T-helper 1 cell (primary cell): ENCODE measurements at places on chromosomes 5 and 9.

- no peak for DNase-seq
Observed at GRCh38 chr5:110055302-110055701, 365.6 kb downstream of the MAN2A1 start.

GRCh38 chr9:20929276-20929675 is 102.2 kb downstream of the HACD4 start:
- DNase-seq = no peak

DNA sequence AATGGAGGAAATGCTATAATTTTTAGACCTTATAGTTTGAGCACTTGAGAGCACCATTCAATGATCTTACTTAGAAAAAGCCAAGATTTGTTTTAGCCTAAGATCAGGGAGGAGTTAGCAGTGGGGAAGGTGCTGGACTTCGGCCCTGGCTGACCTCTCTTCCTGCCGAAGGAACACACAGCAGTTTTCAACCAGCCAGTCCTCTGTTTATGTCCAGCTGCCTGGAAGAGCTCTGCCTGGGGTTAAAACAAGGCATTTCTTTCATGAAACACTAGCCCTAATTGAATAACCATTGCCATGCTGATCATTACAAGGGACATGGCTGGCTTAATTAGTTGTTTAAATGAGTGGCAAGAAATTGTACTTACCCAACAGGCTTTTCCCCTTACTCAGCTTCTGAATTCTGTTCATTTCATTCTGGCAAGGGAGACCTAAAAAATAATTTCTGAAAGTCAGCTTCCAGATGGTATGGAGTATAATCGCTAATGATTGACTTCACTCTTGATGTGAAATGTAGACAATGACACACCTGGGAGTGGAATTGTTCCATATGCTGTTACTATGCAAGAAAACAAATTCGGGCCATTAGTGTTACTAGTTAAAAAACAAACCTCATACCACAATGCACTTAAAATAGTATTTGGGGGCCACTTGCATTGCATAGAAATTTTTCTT is 514.2 kb downstream of the SPOCK1 start:
- no peak for DNase-seq

DNA sequence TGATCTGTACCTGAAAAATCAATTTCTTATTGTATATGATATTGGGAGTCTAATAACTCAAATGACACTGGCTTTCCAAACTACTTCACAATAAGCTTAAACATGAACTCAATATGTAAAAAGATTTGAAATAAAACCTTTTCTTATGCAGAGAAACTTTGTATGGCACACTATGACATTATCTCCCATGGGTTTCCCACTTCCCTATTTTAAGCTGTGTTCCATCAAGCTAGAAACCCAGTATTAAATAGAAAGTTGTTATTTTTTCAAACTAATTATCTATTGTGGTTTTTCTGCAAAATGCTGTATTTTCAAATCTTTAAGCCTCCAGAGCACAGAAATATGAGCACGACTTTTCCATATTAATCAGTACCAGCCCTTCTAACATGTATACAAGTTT is 174.7 kb downstream of the NFIB start:
- no peak for DNase-seq

GRCh38 chr5:154138701-154139100 is 51.8 kb upstream of the GALNT10 start:
- no peak for DNase-seq

DNA sequence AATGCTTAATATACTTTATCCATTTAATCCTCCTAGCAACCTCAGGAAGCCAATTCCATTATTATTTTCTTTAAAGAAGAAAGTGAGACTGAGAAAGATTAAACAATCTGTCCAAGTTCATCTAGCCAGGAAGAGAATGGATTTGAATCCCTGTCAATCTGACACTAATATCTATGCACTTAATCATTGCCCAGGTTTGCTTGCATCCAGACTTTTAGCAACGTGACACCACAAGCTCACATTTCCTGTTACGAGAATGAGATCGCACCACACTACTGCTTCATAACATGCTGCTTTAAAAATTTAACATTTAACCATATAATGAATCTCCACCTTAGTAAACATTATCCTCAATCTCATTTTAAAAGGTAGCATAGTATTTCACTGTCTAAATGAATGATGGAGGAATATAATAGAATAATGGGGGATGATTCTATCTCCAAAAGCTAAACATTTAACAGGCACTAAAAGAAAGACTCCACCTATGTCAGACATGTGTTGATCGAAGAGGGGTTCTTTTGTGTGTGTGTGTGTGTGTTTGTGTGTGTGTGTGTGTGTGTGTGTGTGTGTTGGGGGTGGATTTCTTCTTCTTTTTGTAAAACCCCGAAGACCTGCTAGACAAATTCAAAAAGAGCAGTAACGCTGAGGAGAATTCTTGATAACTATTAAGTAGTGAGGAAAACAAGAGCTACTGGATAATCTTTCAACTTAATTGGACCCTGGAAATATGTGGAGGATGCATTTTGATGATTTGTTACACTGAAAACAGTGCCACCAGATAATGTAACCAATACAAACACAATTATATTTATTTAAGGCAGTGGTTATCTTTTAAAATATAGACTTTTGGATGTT is 138.7 kb upstream of the NR3C1 start:
- DNase-seq = no peak

- no peak for DNase-seq
Observed at GRCh38 chr9:93949694-93950449, 5.3 kb downstream of the BARX1 start.

DNA sequence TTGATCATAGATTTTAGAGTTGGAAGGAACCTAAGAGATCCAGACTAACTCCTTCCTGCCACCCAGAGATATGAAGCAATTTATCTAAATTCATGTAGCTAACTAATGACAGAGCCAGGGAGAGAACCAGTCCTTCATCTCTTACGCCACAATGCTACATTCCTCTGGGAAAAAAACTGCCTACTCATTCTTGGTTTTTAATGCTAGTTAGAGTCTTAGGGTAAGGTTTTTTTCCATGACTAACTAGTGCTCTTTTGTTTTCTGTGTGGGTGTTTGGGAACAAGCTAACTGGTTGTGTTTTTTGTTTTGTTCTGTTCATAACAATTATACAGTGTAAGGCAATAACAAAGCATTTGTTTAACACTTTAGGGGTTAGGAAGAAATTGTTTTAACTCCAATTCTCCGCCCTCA is 52.4 kb downstream of the SLC44A1 start:
- no peak for DNase-seq

DNA sequence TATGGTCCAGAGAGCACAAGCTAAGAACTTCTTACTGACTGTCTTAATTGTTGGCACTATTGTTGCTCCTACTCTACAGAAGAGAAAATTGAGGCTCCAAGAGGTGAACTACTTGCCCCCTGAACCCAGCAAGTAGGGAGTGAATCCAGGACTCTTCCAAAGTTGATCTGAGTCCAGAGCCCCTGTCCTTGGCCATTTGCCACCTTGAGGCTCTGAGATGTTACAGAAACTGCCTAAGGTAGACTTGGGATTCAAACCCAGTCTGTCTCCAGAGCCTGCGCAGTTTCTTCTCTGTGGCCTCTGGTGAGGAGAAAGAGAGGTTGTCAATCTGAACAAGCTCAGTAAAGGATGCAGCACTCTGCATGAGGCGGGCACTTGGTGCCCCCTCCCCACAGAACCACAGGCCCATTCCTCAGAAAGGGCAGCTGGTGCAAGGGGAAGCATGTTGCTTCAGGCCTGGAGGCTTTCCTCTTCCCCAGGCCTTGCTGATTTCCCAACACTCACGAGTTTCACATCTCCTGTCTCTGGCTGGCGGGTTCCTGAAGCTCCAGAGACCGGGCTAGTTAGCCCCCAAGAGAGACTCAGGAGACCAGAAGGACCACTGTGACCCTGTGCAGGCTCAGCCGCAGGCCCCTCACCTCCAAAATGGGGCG is 2.9 kb upstream of the LCP2 start:
- DNase-seq = no peak

- DNase-seq = no peak
Observed at GRCh38 chr5:98179791-98180755, 593.4 kb upstream of the RGMB start.

- no peak for DNase-seq
Observed at GRCh38 chr5:57175551-57176309, 1.9 kb downstream of the GPBP1 start.

- DNase-seq = no peak
Observed at GRCh38 chr9:36074870-36075532, 38.3 kb downstream of the RECK start.

DNA sequence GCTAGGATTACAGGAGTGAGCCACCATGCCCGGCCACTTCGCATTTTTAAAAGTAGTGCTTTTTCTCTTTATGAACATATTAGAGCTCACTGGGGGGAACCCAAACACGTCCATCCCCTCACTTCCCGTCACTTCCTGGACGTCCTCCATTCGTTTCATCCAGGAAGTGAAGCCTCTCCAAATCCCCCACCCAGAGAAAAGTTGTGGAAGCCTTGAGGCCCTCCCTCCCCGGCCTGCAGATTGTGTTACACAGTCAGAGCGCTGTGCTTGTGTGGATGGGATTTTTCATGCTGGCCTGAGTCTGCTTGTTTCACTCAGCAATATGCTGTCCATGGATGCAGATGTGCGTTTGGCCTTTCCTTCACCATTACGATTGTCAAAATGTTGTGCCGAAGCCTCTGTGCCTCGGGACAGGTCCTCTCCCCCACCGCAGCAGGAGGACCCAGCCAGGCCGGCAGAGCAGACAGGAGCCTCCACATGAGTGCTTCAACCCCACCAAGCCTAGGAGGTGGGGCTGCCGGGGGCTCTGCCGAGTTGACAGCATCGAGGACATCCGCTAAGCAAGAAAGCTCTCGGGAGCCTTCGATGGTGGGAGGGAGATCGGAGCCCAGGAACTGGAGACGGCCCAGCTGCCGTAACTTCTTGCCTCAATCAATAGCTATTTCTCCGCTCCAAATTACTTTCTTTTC is 121.6 kb upstream of the PPP1R26 start:
- DNase-seq = no peak

- DNase-seq = no peak
Observed at GRCh38 chr5:80577707-80578106, 7.6 kb upstream of the ANKRD34B start.

- DNase-seq = no peak
Observed at GRCh38 chr9:1535051-1535450, 480.1 kb upstream of the SMARCA2 start.

GRCh38 chr5:61783481-61783880 is 451.4 kb downstream of the ZSWIM6 start:
- no peak for DNase-seq

- no peak for DNase-seq
Observed at GRCh38 chr5:167284222-167284890, 1007.1 kb upstream of the WWC1 start.

GRCh38 chr9:128033609-128034008 is 33.5 kb downstream of the NAIF1 start:
- DNase-seq = no peak

DNA sequence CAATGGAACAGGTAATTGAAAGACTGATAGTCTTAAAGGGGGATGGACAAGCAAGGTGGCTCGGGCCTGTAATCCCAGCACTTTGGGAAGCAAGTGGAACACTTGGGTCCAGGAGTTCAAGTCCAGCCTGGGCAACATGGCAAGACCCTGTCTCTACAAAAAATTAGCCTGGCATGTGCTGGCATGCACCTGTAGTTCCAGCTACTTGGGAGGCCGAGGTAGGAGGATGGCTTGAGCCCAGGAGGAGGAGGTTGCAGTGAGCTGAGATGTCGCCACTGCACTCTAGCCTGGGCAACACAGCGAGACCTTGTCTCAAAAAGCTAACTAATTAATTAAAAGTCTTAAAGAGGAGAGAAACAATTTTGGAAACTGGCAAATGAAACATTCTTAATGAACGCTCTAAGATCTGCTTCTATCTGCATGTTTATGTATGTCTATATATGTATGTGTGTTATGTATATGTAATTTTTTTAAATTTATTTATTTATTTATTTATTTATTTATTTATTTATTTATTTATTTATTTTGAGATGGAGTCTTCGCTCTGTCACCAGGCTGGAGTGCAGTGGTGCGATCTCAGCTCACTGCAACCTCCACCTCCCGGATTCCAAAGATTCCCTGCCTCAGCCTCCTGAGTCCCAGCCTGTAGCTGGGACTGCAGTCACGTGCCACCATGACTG is 80.6 kb downstream of the SFXN1 start:
- no peak for DNase-seq

GRCh38 chr5:53151713-53152458 is 42.3 kb upstream of the MOCS2 start:
- DNase-seq = no peak

DNA sequence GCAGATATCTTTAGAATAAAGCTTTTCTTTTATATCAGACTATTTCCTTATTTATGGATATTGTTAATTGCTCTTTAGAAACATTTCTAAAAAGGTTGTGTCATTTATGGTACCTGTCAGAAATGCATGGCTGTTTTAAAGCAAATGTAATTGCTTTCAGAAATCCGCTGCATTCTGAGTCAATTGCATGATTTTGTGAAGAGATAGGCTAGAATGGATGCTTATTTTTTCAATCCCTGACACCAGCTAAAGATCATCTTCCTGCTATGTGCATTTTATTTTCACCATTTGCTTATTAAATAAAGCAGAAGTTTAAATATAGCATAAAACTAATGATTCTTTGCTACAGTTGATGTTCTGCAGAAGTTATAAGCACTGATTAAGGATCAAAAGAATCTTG is 170.2 kb upstream of the C9orf72 start:
- DNase-seq = no peak

GRCh38 chr9:18666348-18666747 is 192.4 kb downstream of the ADAMTSL1 start:
- no peak for DNase-seq

GRCh38 chr5:141338538-141339306 is at the start of gene PCDHGA2:
PCDHGA2 (plus strand) TSS chr5:141338760.
- DNase-seq = no peak

DNA sequence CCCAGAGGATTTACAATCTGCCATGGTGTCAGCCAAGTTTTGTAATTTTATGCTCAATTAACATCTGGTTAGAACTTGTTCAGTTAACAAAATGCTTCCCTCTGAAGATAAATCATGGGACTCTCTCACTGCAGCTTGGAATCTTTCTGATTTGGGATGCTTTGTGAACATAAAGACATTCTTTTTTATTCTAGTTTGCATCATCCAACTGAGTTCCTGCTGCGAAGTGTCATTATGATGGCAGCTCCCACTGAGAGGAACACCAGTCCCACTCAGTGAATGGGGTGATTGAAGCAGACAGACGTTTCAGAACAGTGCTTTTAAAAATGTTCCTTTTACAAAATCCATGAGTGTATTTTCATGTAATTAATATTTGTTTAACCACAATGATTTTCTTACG is 863.8 kb downstream of the TLE4 start:
- no peak for DNase-seq

DNA sequence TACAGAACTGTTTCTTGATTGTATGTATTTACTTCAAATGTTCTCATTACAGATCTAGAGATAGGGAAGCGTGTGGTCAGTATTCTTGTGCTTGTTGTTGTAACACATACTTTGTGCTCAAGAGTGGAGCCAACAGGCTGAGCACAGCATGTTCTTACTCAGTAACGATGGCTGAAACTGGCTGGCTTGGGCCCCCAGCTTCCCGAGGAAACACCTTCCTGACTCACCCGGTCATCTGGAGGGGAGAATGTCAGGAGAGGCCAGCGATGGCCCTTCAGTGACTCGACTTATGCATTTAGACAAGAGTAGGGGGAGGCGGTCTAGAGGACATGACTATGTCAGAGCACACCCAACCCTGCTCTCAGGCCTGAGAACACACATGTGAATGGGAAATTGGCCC is 25.6 kb downstream of the ZNF474 start:
- DNase-seq = no peak

GRCh38 chr5:34599471-34600117 is 56.5 kb upstream of the RAI14 start:
- no peak for DNase-seq
